ENCODE measurements at places on chromosomes 12 and 14.

DNA sequence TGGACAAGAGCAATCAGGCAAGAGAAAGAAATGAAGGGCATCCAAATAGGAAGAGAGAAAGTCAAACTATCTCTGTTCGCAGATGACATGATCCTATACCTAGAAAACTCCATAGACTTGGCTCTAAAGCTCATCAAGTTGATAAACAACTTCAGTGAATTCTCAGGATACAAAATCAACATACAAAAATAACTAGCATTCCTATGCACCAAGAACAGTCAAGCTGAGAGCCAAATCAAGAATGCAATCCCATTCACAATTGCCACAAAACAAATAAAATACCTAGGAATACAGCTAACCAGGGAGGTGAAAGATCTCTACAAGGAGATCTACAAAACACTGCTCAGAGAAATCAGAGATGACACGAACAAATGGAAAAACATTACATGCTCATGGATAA, 417.5 kb upstream of the ATP2B1 start:
- DNase-seq: no peak

GRCh38 chr12:74985293-74985985, 224.2 kb downstream of the KCNC2 start:
- no peak for DNase-seq

DNA sequence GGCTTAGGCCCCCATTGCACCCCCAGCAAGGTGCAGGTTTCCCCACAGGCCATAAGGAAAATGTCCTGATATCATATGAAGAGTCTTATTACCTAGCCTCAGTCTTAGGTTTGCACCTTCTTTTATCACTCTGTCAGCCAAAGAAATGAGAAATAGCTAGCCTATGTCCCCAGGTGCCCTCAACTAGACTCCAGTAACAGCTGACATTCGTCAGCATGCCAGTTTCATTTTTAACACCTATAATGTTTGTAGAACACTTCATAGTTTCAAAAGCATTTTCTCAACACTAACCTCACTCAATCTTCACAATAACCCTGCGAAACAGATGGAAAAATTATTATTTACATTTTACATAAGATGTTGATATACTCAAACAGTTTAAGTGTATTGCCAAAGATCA, 24.0 kb upstream of the OR10P1 start:
- no peak for DNase-seq

DNA sequence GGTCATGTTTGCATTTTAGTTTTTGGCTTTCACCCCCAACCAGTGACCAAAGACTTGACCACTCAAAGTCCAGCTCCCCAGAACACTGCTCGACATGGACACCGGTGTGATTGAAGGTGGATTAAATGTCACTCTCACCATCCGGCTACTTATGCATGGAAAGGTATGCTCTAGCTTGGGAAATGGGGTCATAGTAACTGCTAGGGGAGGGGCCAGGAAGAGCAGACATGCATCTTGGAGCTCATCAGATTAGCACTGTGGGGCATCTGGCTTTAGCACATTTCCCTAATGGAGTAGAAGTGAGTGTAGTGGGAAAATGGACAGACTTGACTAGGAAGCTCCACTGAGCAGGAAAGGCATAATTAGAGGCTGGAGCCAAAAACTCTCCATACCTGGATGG, 2.8 kb downstream of the PCBP2 start:
- DNase-seq: no peak

DNA sequence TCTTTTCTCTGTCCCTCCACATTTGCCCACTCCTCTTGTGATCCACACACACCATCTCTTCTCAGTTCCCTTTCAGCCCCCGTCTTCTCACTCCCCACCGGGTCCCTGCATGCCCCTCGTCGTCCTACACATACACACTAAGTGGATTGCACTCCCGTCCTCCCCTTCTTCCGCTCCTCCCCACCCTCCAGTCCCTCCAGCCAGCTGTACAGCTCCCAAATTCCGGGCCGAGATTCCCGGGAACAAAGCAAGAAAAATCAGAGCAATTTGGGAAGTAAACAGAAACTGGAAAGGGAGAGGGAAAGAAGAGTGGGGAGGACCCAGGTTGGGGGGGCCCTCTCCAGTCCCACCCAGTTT, 282 bp upstream of the IGFBP6 start:
- no peak for DNase-seq

DNA sequence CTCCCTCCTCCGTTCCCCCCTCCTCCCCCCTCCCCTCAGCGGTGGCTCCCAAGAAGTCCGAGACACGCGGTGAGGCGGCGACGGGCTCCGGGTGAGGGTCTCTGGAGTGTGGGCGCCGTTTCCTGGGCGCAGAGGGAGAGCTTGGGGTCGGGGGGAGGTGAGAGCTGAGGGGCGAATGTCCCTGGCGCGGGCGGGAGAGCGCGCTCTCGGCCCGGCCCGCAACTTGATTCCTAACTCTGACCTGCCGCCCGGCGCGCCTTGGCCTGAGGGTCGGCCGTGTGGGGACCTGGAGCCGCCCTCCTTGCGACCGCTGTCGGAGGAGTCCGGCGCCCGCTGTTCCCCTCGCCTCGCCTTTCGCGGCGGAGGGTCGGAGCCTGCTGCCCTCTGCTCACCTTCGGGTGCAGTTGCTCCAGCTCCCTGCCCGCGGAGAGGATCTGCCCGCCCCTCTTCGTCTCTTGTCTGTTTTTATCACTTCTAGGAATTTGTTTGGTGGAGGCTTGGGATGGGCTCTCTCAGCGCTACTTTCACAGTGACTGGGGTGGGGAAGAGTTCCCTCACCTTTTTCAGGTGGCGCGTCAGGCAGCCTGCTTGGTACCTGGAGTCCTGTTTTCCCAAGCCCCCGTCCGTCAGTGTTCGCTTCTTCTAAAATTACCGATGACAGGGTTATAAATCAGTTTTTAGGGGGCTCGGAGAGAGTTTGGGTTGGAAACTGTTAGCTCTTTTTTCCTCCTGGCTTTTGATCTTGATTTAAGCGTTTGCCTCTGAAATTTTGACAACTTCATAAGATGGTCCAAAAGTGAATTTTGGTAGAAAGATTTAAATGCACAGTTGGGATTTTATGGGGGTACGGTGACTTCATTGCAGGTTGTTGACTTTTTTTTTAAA, 495 bp downstream of the ADIPOR2 start:
- no peak for DNase-seq

DNA sequence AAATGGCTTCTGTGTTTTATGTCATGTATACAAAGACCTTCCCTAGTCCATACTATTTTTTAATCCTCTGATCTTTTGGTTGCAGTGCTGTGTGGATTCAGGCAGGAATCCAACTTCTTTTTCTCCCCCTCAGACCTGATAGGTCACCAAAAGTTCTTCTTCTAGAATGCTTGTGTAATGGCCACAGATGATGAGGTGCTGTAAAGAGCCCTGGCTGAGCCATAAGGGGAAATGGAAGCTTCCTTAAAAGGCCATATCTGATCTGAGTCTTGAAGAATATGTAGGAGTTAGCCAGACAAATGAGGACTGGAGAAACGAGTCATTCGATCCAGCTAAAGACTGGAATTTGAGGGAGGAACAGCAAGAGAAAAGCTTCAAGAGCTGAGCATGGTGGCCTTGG, 353.9 kb downstream of the PCNX1 start:
- DNase-seq: no peak

GRCh38 chr12:27906127-27906500, 66.4 kb downstream of the PTHLH start:
- DNase-seq: no peak

- no peak for DNase-seq
These were observed 31.2 kb downstream of the CREBL2 start for GRCh38 chr12:12642916-12643315.

DNA sequence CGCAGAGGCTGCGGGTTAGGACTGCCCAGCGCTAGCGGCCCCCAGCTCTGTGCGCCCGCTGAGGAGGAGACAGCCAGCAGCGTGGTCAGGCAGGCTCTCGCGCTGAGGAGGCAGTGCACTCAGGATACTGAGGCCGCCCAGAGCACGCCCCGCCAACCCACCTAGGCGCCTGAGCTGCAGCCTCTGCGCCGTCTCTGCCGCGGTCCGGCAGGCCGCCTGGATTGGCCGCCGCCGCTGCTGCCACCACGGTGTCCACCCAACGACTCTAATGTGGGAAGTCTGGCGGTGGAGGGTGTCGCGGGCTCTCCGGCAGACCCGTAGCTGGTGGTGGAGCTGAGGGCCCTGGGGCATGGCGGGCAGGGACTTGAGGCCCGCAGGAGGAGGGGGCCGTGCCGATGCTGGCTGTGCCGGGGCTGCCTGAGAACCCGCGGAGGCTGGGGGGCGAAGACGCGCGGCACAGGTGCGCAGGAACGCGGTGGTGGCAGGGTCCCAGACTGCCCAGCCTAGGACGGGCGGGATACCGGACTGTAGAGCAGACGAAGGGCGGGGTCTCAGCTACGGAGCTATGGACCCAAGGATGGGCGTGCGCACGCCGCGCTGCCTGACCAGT, 69.9 kb downstream of the ASCL4 start:
- no peak for DNase-seq

DNA sequence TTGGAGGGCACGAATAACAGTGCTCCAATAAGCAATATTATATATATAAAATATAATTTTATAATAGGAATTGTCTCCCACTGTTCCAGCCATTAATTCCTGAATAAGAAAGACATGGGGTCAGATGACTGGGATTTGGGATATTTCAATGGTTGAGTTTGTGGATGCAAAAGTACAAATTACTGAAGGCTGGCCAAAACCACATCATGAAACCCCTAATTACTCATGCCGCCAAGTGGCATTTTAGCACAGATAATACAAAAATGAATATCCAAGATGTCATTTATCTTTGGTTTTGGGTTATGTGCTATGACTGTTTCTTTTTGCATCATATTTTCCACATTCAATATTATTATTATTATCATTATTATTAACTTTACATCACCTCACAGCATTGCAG, 261.4 kb upstream of the TBX3 start:
- DNase-seq: no peak

- DNase-seq: no peak
These were observed 113.9 kb downstream of the KTN1 start for GRCh38 chr14:55693904-55694303.

DNA sequence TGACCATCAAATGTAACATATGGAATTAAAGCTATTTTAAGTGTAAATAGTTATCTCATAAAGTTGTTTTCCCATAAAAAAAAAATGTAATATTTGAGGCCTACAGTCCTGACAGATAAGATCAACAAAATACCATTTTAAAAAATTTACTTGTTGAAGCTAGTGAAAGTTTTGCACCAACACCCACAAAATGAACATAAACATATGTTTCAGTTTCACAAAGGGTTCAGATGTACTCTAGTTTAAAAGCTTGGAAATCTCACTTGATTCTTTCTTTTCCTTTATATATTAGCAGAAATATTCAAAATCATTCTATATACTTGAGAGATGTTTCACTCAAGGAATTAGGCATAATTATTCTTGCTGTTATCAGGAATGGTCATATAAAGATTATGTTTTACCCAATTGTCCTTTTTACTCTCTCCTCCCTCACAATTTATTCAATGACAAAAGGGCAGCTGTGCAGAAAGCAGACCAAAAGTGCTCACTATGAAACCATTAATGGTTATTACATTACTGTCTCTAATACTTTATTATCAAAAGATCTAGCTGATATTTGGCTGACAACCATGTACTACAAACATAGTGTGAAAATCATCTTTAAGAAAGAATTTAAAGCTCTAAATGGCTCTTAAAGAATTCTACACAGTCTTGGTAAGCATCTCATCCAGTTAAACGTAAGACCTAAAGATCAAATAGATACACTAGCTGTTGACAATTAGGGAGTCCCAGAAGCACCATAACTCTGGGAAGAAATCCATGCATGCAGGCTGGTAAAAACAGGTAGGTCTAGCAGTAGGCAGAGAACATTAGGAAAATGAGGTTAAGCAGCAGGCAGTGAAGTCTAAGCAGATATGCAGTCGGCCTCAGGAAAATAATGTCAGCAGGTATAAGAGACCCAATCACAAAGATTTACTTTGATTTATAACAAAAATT, 28.8 kb downstream of the KIF21A start:
- no peak for DNase-seq

DNA sequence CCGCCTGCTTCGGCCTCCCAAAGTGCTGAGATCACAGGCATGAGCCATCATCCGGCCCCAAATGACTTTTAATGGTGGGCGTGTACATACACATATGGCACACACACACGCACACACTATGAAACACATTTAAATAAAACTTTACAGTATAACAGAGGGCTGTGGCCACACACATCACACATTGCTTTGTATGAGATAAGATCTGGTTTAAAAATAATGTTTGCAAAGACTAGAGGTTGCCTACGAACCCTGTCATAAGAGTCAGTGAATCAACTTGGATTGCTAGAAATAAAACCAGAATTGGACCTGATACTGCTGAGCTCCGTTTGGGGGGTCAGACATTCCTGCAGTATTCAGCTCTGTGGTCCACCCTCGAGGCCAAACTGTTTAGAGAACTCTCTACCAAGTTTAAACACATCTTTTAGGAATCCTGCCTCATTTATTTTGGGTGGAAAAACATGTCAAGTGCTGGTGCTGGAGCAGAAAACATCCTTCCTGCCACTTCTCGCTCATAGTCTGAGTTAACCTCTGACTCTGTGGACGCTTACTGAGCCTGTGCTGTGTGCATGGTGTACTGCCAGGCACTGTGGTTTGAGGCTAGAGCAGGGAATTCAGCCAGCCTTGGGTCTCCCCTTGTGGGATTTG, 47.8 kb upstream of the EML1 start:
- DNase-seq: no peak

DNA sequence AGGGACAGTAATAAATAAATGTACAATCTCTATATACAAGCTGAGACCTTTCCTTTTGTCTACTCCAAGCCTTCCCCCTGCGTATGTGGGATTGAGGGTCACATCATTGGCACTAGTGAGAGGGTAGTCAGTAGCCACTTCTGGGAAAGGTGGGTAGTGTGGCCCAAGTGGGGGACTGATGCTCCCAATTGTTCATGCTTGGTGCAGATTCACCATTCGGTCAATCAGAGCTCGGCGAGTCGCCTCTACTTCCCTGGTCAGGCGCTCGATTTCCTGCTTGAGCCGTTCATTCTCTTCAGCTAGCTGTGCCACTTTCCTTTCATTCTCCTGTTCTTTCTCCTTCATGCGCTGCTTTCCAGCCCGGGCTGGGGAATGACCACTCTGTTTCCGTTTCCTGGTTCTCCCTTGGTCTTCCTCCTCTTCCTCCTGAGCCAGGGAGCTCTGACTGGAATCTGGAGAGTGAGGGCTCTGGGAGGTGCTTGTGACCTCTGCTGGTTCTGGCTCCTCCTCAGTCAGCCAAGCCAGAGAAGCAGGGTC, 3.6 kb downstream of the DDIT3 start:
- DNase-seq: no peak

All from kidney epithelial cell (primary cell).